ENCODE measurements at places on chromosomes 6 and 20.

- DNase-seq: no peak
These were observed 110.0 kb downstream of the QRSL1 start for GRCh38 chr6:106739387-106739786.

GRCh38 chr6:2751871-2752270 lies 1.1 kb upstream of the MYLK4 start:
- no peak for DNase-seq

DNA sequence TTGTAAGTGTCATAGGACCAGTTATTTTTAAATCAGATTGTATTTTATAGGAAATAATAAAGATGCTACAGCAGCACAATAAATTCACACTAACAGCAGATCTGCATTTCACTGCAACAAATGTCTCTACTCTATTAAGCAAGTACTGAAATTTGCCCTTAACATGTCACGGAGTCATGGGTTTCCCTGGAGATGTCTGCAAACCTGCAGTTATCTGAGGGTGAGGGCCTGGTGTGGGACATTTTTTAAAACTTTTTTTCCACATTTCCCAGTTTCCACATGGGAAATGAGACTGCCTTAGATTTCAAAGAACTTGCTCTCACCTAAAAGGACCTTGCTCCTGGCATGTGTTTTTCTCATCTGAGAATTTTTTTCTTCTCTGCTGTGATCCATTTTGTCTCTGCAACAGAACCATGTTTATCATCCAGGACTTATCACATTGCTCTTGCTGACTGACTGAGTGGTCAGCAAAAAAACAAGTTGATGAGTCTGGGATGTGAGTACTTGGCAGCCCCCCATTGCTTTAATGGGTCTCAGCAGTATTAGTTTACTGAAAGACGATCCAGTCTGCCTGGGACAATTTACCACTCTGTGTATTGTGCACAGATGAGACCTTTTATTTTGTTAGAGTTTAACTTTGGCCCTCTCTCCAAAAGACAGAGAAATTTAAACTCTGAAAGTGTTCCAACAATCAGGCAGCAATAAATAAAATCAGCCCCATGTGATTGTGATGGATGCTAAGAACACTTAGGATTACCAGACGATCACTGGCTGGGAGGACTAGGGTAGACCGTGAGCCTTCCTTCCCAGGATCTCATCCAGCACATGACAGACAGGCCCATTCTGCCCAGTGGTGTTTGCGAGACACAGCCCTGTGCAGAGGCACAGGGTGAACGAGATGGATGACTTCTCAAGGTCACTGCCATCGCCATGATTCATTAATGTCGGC lies 268.8 kb downstream of the BTBD9 start:
- peak; percentile 64 for DNase-seq

DNA sequence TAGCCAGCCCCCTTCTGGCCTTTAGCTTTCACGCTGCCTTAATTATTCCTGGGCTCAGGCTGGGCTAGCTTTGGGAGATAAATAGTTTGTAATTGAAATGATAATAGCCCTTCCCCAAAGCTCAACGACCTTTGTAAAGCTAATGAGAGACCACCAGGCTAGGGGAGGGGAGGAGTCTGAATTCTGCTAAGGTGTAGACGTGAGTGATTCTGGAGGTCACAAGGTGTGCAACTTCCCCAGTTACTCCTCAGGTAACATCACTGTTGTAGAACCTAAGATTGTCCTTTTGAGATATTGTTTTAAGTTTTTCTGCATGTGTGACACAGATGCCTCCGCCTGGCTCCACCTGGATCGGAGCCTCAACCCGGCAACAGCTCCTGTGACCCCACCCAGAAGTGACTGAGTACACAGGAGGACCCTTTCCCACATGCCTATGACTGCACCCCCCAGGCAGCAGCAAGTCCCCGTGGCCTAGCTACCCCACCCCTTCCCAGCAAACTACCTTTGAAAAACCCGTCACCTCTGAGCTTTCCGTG lies 5.8 kb upstream of the GPR31 start:
- DNase-seq: no peak

DNA sequence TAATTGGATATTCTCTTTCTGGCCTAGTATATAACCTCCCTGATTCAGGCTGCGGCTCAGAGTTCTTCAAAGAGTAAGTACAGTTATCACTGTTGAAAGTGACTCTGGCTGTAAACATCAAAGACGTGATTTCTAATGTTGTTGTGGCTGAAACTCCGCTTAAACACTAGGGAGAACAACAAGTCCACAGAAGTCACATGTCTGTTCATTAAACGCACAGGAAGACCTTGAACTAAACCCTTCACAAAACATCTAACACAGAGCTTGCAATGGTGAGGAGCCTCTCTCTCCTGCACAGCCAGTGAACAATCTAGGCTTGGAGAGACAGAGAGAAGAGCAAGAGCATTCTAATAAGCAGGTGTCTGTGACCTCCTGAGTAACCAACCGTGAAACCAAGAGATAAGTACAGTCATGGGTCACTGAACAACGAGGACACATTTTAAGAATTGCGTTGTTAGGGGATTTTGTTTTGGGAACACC lies 249.3 kb downstream of the PRKN start:
- DNase-seq: no peak

GRCh38 chr20:63733117-63733516 lies 3.3 kb upstream of the LIME1 start:
- no peak for DNase-seq

DNA sequence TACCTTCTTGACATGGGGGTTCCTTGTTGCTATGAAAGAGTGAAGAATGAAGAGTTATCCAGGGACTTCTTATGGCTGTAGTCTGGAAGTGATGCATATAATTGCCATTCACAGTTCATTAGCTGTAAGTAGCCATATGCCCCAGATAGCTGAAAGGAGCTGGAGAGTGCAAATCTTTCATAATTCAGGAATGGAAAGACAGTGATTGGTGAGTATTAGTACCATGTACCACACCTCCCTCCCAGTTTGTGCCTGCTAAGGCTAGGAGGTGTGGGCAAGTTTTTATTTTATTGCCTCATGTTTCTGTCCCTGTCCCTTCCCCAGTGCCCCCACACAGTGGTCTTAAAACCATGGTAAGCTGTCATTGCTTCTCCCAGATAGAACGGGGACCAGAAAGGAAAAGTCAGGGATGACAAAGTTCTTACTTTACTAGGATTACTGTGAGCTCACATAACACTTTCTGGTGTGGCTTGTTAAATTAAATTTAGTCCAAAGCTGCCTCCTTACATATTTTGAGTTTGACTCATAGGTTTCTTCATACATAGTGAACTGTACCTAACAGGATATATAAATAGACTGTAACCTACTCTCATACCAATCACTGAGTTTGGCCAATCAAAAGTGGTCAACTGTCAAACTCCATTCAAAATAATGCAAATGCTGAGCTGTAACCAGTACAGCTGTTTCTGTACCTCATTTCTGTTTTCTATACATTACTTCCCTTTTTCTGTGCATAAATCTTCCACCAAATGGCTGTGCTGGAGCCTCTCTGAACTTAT lies 119.4 kb downstream of the RFPL4B start:
- DNase-seq: no peak

DNA sequence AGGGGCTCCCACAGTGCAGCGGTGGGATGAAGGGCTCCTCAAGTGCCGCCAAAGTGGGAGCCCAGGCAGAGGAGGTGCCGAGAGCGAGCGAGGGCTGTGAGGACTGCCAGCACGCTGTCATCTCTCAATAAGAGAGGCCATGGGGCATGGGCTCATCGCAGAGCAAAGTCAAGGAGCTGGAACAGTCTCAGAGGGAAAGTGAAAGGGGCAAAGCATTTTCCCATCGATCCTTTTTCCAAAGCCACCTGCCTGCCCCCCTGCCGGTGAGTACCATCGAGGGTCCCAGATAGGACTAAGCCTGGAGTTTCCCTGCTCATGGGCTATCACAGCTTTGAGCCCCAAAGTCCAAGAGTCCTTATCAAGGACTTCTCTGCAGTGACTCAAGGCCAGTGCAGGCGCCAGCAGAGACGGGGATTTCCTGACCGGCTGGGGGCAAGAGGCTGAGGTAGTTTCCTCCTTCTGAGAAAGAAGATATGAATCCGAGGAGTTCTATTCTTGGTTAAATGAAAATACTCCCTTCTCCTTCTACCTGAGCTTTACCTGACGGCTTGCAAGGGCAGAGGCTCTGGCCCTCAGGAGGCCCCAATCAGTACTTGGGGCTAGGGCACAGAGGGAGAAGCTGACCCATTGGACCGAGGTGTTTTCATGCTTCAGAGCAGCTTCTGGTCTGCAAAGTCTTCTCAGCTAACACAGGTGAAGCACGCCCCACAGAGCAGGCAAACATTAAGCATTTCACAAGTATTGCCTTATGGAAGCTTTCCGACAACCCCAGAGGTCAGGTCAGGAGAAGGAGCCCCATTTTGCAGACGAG lies 22.6 kb downstream of the ETV7 start:
- no peak for DNase-seq

DNA sequence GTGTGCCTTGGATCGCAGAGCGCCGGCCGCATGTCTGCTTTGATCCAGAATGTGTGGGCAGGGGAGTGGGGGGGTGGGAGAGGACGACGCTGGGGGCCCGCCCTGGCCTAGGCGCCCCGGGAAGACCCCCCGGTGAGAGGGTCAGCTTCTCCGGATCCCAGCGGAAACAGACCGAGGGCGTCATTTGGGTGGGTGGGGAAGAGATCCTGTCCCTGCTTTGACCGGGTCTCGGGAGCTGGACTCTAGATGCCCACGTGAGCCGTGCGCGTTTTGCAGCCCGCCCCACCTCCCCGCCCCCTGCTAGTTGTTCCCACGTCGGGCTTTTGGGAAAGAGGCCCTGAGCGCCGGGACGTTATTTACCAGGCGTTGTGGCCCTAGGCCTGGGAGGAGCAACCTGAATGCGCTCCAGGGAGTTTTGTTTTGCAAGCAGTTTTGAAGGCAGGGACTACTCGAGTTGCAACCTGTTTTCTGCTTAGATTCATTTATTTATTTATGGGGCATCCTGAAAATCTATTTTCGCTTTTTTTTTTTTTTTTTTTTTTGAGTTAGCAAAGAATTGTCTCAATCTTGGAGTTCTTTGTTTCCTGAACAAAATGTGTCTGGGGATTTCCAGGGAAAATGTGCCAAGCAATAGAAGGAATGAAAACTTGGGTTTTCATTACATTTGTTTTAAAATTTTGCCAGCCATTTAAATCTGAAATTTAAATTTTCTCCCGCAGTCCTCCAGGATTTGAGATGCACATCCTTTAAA lies 1.6 kb downstream of the DSP start:
- DNase-seq: no peak

DNA sequence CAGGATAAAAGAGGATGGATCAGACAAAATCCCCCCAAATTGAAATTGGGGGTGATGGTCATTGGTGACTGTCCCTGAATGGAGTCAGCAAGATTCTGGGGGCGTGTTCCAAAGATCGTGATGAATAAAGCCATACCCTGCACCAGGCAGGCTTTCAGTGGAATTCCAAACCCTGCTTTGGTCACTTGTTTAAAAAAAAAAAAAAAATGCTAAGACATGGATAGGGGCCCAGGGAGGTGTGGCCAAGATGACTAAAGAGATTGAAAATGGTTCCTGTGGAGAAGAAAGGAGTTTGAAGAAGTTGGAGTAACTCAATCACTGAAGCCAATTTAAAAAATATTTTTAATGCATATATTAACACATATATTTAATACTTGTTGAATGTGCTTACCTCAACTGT lies 161.4 kb upstream of the KCNG1 start:
- DNase-seq: no peak

DNA sequence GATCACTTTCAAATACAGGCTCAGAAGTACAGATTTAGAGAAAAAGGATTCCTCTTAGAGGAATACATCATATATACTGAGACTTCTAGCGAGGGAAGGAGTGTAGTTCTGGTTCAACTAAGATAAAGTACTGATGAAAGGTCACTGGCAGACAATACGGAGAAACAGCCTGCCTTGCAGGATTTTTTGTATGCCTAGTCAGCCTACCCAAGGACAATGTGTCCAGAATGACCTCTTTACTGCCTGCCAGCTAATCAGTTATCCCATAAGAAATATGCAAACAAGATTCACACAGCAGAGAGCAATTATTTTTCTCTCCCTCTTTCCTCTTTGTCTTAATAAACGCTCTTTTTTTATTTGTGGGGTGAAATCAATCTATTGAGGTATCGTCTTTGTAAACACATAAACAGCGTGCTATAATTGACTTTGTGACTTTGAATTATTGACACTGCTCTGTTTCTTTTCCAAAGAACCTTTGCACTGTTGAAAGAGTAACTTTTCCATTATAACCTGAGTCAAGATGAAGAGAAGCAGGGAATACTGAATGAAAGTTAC lies 1.4 kb upstream of the TSPYL4 start:
- no peak for DNase-seq

GRCh38 chr6:169960003-169960344 lies 208.6 kb downstream of the ERMARD start:
- DNase-seq: no peak

- DNase-seq: peak; percentile 89
These were observed 45.2 kb downstream of the ANKEF1 start for GRCh38 chr20:10079964-10080363.

DNA sequence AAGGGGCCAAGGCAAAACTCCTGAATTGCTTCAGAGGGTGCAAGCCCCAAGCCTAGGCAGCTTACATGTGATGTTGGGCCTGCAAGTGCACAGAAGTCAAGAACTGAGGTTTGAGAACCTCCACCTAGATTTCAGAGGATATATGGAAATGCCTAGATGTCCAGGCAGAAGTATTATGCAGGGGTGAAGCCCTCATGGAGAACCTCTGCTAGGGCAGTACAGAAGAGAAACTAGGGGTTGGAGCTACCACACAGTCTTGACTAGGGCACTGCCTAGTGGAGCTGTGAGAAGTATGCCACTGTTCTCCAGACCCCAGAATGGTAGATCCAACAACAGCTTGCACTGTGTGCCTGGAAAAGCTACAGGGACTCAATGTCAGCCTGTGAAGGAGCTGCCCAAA lies 179.7 kb upstream of the GJE1 start:
- no peak for DNase-seq

- DNase-seq: no peak
These were observed 85.1 kb downstream of the CLIC5 start for GRCh38 chr6:45930420-45931040.

DNA sequence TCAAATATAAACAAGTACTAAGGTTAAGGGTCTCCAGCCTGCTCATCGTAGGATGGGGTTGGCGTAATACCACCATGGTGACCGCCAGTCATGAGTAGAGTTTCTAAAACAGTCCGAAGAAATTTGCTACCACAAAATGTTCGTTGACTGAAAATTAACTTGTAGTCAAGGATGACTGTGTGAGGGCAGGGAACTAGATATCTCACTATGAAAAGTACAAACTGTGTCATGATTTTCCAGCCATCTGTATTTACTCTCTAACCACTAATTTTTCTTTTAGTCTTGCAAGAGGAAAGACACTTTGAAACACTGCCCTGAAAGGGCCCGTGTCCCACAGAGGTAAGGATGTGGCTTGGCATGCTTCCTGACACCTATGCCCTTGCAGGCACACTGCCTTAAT lies 99.7 kb downstream of the IRF4 start:
- DNase-seq: no peak

DNA sequence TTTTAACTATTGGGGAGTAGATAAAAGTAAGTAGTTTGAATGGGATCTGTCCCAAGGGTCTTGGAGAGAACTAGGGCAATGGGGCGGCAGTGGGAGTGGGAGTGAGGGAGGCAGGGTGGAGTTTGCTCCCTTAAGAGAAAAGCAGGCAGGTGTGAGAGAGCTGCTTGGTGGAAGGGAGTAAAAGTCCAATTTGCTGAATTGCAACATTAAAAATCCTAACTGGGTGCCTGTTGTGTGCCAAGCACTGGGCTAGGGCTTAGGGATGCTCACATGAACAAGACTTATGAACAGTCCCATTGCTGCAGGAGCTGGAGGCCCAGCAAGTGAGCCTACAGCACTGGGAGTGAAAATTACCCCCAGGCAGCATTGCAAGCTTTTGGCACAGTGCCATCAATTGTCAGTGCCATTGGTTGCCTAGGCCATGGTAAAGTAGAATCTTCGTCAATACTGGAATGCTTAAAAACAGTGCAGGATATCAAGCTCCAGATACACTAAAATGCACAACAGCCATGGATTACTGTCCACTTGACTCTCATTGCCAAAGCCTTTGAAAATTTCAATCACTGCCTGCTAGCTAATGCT lies 277.7 kb upstream of the JARID2 start:
- DNase-seq: no peak
